ENCODE measurements at places on chromosomes 1 and 21. TPM values are rescaled to one million over a fixed set of nuclear protein-coding genes. Genes with fewer than 3 reads are reported as not detected.
A peak's percentile ranks its signal among the peaks of the same experiment; 100 is the strongest.

- peaks cover 30% of the 10 kb centered on the region for H3K4me1 ChIP-seq
- H3K27me3 ChIP-seq = no peaks in the 10 kb centered on the region
- peaks cover 9% of the 10 kb centered on the region for H3K36me3 ChIP-seq
- DNase-seq = peak; percentile 70
- H3K4me3 ChIP-seq = no peak overlapping the region
These were observed 15.9 kb upstream of the SRSF4 start for GRCh38 chr1:29197590-29197924.

DNA sequence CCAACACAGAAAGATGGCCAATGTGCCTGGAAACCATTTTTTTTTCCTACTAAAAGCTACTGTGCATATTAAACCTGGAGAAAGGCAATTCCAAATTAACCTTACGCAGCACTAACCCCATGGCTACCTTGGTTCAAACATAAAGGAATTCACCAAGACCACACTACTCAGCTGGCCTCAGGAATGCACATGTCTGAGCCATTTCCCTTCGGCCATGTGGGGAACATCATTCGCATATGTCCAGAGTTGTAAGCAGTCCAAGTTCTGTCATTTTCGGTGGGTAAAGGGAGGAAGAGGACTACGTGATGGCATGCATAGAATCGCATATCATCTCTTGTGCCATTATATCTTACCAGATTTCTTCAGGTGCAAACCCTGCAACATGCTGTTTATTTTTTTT, 175.4 kb downstream of the NTMT2 start:
- peaks cover 12% of the 10 kb centered on the region for H3K4me1 ChIP-seq
- H3K27me3 ChIP-seq = no peaks in the 10 kb centered on the region
- H3K36me3 ChIP-seq = no peaks in the 10 kb centered on the region
- H3K4me3 ChIP-seq = no peak overlapping the region
- no peak for DNase-seq

Gene OR2L8
- total RNA-seq = not detected

- no peaks in the 10 kb centered on the region for H3K36me3 ChIP-seq
- no peak overlapping the region for H3K27ac ChIP-seq
- no peaks in the 10 kb centered on the region for H3K27me3 ChIP-seq
These were observed 302.9 kb downstream of the BARHL2 start for GRCh38 chr1:90414201-90414600.

DNA sequence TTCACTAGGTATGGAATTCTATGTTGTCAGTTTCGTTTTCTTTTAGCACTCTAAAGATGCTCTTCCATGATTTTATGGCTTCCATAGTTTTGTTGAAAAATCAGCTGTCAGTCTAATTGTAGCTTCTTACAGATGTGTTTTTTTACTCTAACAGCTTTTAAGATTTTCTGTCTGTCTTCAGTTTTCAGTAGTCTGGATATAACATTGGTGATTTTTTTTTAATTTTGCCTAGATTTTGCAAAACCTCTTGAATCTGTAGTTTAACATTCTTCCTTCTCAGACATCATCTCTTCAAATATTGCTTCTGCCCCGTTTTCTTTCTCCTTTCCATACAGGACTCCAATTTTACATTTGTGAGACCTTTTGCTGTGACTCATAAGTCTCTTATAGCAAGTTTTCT, 17.9 kb upstream of the DYRK1A start:
- H3K4me3 ChIP-seq = no peak overlapping the region
- H3K27me3 ChIP-seq = no peaks in the 10 kb centered on the region

Measured in GM23248 (cell line).